ENCODE measurements at places on chromosomes 16 and 17.

DNA sequence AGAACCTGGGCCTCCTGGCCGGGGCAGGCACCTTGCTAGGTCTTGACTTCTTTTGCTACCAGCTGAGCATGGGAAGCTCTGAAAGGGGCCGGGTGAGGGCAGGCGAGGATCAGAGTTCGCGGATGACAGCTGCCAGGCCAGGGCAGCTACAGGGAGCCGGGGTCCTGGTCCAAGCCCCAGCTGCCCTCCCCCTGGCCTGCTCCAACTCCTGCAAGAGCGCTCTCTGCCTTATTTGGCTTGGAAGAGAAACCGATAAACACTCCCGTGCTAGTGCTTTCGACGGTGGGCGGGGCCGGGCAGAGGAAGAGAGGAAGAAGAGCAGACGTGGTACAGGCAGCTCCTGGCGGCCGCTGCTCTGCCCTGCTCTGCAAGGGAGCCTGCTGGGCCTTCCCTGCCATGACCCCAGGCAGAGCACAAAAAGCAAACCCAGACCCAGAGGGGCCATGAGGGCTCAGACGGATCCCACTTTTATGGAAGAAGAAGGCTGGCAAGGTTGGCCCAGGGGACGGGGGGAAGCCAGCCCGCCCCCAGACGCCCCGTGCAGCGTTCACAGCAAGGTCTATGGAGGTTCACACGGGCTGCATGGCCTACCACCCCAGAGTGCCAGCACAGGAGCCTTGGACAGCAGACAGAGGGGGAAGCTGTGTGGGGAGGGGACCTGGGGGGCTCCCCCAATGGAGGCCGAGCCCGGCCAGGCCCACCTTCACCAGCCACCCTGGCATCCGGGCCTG, 25.6 kb downstream of the PIEZO1 start:
- no peak for DNase-seq

DNA sequence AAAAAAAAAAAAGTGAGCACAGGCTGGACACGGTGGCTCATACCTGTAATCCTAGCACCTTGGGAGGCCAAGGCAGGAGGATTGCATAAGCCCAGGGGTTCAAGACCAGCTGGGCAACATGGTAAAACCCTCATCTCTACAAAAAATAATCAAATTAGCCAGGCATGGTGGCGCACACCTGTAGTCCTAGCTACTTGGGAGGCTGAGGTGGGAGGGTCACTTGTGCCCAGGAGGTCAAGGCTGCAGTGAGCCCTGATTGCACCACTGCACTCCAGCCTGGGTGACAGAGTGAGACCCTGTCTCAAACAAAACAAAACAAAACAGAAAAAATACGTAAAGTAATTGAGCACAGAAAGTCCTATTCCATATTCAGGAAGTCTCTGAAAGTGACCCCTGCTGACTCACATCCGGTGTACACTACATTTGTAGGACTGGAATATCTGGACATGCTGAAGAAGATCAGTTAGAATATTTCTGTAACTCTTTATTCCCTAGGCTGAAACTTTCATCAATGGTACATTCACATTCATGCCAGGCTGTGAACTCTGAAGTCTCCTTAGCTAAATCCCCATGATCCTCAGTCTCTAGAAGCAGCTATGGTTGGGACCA, 66.0 kb upstream of the HAS3 start:
- DNase-seq: no peak

DNA sequence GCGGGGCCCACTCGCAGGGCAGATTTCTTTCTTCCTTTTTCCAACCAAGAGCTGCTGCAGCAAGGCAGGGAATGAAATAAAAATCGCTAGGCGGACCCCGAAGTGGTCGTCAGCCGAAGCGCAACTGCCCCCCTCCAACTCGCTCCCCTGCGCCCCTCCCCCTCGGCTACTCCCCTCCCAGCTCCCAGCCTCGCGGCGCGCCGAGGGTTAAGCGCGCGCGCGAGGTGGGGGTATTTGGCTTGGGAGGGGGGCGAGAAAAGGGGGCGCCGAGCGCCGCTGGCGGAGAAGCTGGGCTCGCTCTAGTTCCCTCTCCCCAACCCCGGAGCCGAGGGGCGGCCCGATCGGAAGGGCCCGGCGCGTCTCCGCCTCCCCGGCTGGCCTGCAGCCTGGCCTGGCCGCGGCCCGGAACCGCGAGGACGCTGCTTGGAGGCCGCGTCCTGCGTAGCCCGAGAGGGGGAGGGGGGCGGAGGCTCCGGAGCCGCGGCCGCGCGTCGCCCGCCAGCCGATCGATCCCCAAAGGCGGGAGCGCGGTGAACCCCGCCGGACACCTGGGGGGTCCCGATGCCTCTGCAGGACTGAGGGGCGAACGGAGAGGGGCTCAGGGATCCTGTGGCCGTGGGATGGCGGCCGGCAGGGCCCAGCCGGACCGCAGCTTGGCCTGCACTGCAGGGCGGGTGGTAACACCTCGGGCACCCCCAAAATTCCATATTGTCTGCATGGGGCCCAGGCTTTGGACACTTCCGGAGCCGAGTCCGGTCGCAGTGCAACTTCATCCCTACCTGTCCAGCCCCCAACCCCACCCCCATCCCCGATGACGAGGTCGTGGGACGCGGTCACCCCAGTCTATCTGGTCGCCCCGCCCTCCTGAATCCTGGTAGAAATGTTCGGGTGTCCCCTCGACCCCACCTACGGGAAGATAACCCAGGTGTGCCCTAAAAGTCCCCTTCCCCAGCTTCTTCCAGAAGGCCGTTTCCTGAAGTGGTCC, 4.9 kb upstream of the CBX4 start:
- DNase-seq: no peak

- DNase-seq: no peak
Observed at GRCh38 chr17:2571523-2572303, 21.7 kb upstream of the PAFAH1B1 start.

- DNase-seq: no peak
Observed at GRCh38 chr17:43900183-43900857, 7.0 kb downstream of the MPP2 start.

GRCh38 chr17:62587554-62587953, 39.9 kb upstream of the MRC2 start:
- no peak for DNase-seq
